ENCODE measurements at places on chromosomes 5 and 9.

DNA sequence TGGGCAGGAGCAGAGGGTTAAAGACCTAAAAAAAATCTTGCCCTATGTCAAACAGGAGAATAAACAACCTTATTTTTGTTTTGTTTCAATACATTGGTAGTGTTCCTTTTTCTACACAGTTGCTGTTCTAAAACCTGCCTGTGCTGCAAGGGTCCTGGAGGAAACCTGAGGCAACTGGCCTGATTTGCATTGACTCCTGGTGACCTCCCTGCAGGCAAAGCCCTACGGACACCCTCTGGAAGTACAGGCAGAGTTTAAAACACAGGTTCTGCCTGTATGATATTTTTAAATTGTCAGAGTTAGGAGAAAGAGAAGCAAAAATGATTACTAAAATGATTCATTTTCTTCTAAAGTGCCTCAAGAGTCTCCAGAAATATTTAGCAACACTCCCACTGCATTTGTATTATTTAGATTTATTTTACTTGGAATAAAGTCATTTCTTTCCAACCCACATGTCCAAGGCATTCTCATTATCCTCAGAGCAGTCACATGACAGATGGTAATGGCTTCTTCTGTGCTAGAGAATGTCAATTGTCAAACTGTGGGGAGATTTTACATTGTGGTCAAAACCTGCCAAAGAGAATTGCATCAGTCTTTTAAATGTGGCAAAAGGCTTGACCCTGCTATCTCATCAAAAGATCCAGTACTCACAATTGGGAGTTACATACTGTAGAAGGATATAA is 559.6 kb downstream of the CETN3 start:
- no peak for DNase-seq

DNA sequence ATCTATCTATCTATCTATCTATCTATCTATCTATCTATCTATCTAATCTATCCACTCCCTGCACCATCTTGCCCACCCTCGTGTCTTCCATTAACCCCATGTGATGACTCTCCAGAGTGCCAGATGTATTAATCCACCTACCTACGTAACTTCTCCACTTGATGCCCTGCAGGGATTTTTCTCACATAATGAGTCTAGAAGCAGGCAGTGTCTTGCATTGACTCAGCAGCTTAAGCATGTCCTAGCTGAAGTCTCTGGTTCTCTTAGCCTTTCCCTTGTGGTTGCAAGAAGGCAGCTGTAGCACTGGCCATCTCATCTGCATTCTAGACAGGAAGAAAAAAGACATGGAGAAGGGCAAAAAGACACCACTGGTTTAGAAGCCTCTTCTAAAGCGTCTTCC is 96.7 kb upstream of the ALDH1B1 start:
- DNase-seq: no peak

DNA sequence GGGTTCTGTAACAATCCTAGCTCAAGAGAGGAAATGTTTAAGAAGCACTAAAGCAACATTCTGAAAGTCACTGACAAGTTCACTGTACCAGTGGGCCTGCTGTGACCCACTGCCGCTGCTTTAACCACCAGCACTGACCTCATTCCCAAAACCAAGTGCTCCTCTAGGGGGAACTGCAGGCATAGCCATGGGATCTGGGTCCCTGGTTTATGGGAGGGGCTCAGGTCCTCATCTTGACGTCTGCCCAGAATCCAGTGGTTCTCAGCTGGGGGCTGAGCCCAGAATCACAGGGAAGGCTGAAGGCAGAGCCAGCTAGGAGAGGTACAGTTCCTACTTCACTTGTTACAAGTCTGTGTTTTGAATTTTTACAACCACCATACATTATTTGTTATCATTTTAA is 36.1 kb upstream of the SLC2A8 start:
- DNase-seq: peak; percentile 61

GRCh38 chr9:92947268-92948037 is at the start of gene FGD3:
Gene FGD3 (plus strand): TSS chr9:92947523. CDS start chr9:92976257, 28,734 bp downstream.
- DNase-seq: no peak

DNA sequence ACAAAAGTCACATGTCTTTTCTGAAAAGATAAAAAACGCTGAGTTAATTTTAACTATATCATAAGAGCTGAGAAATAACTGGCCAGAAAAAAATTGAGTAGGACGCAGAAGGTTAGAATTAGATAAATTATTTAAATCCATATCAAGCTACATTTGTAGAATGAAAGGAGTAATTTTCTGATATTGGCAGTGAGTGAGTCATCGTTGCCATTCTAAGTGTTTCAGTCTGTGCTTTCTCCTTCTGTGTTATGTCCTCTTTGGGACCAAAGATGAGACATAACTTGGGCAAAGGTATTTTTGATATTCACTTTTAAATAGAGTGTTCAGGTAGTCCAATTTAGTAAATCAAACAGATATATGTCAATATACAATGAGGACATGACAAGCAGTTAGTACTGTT is 34.4 kb upstream of the KCNN2 start:
- DNase-seq: no peak

- DNase-seq: no peak
Measured at GRCh38 chr5:2685651-2686272, 65.7 kb downstream of the IRX2 start.

- no peak for DNase-seq
Measured at GRCh38 chr5:172929371-172929838, 29.8 kb upstream of the RPL26L1 start.

- no peak for DNase-seq
Measured at GRCh38 chr9:132990781-132991180, 12.3 kb downstream of the GFI1B start.
